ENCODE measurements at places on chromosomes 3 and 15.
A peak's percentile ranks its signal among the peaks of the same experiment; 100 is the strongest.

GRCh38 chr3:135448520-135448919, 517.0 kb upstream of the PPP2R3A start:
- no peak for DNase-seq

DNA sequence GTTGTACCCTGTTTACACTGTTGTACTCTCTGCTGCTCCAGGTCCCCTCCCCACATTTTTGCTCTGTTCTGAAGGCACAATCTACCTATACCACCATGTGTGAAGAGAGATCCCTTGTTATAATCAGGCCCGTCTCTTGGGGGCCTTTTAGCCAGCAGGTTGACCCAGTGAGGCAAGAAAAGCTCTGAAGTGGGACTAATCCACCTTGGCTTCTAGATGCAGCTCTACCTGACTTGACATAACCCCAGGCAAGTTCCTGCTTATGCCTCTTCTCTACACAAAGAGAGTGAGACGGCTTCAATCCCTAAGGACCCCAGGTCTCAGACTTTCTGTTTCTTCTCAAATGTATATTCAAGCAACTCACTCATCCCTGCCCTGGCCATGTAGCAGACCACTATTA, 56.9 kb upstream of the MANF start:
- no peak for DNase-seq

- DNase-seq: no peak
These were observed 52.9 kb downstream of the BTLA start for GRCh38 chr3:112446343-112446742.

- no peak for DNase-seq
These were observed 144.2 kb downstream of the LRTM1 start for GRCh38 chr3:54783611-54784010.

DNA sequence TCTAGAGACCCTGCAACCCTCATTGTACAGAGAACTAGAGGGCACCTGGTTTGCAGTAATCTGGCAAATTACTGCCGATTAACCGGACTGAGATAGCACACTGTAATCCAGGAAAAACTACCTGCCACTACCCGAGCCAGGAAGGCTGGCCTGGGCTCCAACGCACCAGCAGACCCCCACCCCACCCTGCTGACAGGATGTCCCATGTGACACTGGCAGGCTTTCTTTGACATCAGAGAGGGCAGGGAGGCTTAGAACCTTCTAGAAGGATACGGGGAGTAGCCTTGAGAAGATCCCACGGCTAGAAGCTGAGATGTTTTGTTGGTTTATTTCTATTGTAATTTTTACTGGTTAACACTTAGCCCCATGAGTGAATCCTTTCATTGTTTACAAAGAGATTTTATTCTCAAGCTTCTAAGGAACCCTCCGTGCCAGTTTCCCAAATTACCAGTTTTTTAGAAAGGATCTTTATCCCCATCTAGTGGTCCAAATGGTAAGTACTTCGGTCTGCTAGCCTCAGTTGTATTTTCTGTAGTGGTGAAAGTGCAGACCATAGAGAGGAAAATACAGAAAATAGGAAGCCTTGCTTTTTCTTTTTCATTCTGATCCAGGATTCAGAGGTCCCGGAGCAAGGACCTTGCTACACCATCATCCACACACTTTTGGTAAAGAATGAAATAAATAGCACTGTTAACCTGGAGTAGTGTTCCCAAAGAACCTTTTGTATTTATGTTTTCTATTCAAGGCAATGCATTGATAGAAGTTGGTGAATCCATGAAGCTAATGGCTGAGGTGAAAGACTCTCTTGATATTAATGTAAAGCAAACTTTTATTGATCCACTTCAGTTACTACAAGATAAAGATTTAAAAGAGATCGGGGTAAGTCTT, 81.9 kb upstream of the ADAMTSL3 start:
- no peak for DNase-seq

DNA sequence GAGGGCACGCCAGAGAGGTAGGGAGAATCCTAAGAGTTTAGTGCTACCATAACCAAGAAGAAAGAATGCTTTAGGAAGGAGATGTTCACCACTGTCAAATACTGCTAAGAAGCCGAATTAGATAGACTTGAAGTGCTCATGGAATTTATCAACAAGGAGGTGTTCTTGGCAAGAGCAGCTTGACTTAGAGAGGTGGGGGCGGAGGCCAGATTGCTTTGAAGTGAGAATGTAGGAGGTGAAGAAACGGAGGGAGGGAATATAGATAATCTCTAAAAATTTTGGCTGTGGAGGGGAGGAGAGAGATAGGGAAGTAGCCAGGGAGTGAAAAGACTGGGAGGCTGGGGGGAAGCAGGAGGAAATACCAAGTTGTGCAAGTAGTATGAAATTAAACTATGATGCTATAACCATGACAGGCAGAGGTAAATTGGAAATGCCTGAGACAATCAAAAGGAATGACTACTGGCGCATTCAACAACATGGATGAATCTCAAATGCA, 35.5 kb downstream of the GADL1 start:
- no peak for DNase-seq

GRCh38 chr15:63067976-63068743, 25.6 kb downstream of the TPM1 start:
- DNase-seq: no peak

GRCh38 chr3:147483578-147483977, 74.4 kb downstream of the ZIC1 start:
- DNase-seq: no peak

- DNase-seq: no peak
These were observed 673.9 kb upstream of the NR2F2 start for GRCh38 chr15:95656595-95656994.

DNA sequence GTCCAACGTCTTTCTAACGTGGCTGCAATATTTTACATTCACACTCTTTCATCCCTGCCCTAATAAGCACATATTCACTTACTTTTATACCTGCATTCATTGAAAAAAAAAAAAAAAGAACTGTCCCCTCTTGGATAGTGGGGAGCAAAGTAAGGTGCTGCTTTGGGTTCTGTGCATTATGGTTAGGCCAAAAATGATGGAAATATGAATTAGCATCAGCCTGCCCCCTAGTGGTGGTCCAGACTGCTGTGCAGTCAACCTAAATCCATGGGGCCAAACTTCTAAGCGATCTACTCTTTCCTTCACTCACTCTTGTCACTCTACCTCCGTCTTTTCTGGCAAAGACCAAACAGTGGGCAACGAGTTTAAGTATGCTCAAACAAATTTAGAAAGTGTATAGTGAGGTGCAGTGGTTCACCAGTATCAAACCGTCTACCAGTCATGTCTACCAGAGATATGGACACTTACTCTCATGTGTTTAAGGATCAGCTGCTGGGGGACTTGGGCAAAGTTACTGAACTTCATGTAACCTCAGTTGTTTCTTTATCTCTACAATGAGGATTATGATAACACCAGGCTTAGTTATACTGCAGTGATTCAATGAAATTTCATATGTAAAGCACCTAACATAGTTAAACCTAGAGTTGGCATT, 61.5 kb upstream of the GRM7 start:
- DNase-seq: no peak

DNA sequence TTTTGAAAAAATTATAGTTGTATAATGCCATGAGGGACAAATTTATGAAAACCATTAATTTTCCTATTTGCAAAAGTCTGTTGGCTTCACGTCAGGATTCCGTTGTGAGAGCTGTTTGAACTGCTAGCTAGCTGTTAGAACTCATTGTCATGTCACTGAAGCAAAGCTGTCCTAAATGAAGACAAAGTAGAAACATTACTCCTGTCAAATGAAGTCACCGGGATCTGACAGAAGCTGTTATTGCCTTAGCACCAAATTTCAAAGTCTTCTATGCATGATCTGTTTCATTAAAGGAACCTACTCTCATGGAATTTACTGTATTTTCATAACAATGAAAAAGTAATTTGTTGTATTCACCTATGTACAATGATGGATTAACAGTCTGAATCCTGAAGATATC, 479.8 kb downstream of the PLOD2 start:
- DNase-seq: no peak

- DNase-seq: no peak
These were observed at the start of gene EFHB for GRCh38 chr3:19934098-19934566. Gene EFHB, minus strand, starts transcription at chr3:19934217. Its CDS starts 199 bp downstream, at chr3:19934018.

GRCh38 chr3:101665851-101666250, 11.1 kb downstream of the ZBTB11 start:
- DNase-seq: no peak

DNA sequence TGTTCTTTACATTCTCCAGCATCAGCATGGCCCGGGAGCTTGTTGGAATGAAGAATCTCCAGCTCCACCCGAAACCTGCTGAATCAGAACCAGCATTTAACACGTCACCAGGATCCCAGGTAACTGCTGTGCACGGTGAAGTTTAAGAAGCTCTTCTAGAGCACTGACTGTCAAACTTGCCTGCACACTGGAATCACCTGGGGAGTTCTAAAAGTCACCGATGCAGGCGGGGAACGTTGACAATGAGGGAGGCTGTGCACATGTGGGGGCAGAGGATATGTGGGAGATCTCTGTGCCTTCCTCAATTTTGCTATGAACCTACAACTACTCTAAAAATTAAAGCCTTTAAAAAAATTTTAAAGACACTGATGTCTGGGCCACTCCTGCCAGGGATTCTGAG, 19.1 kb upstream of the PAQR5 start:
- DNase-seq: no peak

DNA sequence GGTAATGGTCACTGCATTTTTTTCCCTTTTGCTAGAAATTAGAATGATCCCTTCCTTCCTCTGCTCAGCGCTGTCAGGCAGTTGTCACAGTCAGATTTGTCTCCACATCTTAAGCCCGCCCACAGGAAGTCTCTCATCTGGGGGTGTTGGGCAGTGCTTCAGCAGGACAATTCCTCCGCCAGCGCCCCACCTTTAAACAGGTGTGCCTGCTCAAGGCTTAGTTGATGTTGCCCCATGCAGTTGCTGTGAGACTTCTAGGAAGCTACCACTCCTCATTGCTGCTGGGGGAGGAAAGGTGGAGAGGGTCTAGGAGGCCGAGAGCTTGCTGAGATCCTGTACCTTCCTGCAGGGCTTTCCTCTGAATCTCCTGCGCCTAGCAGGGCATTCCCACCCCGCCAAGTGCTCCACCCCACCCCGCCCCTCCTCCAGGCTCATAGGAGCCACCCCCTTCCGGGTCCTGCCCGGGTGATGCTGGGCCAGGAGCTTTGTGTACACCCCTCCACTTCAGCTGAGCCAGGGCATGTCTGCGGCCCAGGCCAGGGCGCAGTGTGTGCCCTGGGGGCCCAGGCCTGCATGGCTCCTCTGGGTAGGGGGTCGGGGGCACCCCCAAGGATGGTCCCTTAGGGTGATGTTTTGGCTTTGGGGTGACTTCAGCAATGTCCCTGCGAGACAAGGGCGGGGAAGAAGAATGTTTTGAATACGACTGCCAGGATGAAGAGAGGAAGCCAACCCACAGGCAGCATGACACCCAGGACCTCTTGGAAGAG, 68.7 kb downstream of the TRAK1 start:
- peak; percentile 7 for DNase-seq

DNA sequence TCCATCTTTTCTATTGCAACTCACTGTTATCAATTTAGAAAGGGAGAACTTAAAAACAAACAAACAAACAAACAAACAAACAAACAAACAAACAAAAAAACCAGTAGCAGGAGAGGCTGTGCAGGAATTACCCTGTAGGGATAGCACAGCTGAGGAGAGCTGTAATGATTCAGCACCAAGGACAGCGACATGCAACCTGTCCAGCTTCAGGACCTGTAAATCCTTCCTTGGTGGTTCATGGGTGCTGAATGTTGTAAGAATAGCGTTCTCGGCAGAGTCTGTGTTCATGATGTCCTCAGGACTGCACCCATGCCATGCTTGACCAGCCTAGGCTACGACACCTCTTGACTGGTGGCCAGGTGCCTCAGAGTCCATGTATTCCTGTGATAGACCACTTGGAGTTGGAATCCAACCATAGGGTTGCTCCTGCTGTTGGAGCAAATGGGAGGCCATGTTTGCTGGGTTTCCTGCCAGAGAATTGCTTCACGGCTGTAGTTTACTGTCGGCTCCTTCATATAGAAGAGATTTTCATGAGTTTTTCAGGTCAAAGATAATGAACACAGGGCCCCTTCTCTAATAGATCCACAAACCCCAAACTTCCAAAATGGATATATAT, 65.9 kb downstream of the CACNA2D3 start:
- DNase-seq: no peak

- DNase-seq: no peak
These were observed 560.8 kb downstream of the OCA2 start for GRCh38 chr15:27538325-27538724.

Data from activated effector memory CD4-positive, alpha-beta T cell treated with Interleukin-2 at 50 U/mL for 16 hours (primary cell).